Activated naive CD8-positive, alpha-beta T cell treated with anti-CD3 and anti-CD28 coated beads, Interleukin-2, amount 10 ng/mL, durations not matched to agents 7 days and 5 days (primary cell): ENCODE measurements at places on chromosomes 5 and 9. TPM values are rescaled to one million over a fixed set of nuclear protein-coding genes. Genes with fewer than 3 reads are reported as not detected.

DNA sequence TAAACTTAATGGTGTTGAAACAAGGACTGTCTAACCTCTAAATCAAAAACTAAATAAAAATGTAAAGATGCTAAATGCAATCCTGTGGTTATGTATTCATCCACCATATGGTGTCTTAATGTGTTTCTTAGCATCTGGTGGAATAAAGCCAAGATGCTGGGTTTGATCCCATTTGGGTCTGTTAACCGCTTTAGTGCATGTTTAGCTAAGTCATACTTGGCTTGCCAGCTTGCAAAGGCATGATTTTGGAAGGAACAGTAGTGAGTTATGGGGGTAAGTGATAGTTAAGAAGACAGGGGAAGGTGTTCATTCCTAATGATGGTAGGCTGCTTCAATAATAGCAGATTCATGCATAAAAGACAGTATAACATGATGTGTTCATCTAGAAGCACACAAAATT lies 139.0 kb upstream of the SLC27A6 start:
- DNase-seq: no peak
- H3K27me3 ChIP-seq: no peaks in the 10 kb centered on the region
- no peaks in the 10 kb centered on the region for H3K36me3 ChIP-seq
- no peak overlapping the region for H3K27ac ChIP-seq
- H3K4me1 ChIP-seq: peaks cover 1% of the 10 kb centered on the region

DNA sequence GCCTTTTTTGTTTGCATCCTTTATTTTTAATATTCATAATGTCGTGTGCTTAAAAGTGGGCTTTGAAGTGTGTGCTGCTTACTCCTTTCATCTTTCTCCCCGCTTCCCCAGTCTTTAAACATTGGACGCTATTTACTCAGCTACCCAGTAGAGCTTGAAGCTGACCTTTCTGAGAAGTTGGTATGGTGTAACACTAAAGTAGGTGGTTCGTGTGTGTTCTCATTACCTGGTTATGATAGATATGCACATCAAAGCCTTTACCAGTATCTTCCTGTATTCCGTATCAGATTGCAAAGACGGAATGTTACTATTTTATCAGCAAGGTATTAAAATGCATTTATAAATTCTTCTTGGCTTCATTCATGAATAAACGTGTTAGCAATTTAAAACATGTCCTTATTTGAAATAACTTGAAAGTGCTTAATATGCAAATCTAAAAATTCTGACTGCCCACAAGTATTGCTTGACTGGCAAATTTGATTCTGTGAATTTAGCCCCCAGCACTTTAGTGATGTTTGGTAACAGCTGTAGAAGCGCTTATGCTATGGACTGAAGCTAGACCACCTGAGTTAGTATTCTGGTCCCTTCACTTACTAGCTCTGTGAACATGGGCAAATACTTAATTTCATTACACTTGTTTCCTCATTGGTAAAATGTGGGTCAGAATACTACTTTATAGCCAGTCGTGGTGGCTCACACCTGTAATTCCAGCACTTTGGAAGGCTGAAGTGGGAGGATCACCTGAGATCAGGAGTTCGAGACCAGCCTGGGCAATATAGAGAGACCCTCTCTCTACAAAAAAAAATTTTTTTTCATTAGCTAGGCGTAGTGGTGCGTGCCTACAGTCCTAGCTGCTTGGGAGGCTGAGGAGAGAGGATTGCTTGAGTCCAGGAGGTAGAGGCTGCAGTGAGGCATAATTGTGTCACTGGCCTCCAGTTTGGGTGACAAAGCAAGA lies 1.7 kb downstream of the RRAGA start:
- H3K4me1 ChIP-seq: peaks cover 20% of the 10 kb centered on the region
- H3K4me3 ChIP-seq: peak overlapping the region; percentile 82
- no peaks in the 10 kb centered on the region for H3K27me3 ChIP-seq
- H3K27ac ChIP-seq: peak overlapping the region; percentile 99

GRCh38 chr5:85741972-85742371 lies 875.8 kb upstream of the COX7C start:
- H3K27me3 ChIP-seq: no peaks in the 10 kb centered on the region
- H3K4me3 ChIP-seq: no peak overlapping the region
- H3K36me3 ChIP-seq: no peaks in the 10 kb centered on the region

SPATA31A3 gene
- not detected for total RNA-seq

DNA sequence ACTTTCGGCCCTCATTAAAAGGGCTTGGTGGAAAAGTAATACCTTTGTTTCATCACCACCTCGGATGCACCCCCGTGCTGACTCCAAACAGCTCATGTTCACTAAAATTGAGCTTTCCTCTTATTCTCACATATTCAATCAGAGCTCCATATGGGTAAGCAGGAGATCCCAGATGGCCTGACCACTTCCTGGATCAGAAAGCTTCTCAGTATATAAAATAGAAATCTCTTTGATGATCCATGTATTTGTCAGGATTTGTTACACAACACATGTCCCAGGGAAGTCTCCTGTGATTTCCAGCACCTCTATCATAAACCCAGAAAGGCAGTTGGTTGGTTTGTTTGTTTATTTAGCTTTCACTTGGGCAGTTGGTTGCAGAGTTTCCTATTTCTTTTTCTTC lies 402.0 kb downstream of the MLLT3 start:
- no peak overlapping the region for H3K4me3 ChIP-seq
- H3K27me3 ChIP-seq: no peaks in the 10 kb centered on the region
- H3K27ac ChIP-seq: no peak overlapping the region
- peaks cover 43% of the 10 kb centered on the region for H3K4me1 ChIP-seq
- peaks cover 63% of the 10 kb centered on the region for H3K36me3 ChIP-seq

GRCh38 chr5:180323160-180323559 lies 30.0 kb downstream of the GFPT2 start:
- H3K27ac ChIP-seq: no peak overlapping the region
- H3K4me3 ChIP-seq: no peak overlapping the region
- DNase-seq: no peak
- H3K36me3 ChIP-seq: no peaks in the 10 kb centered on the region
- no peaks in the 10 kb centered on the region for H3K27me3 ChIP-seq

LPAR1 gene
- total RNA-seq: 0.14 TPM

DNA sequence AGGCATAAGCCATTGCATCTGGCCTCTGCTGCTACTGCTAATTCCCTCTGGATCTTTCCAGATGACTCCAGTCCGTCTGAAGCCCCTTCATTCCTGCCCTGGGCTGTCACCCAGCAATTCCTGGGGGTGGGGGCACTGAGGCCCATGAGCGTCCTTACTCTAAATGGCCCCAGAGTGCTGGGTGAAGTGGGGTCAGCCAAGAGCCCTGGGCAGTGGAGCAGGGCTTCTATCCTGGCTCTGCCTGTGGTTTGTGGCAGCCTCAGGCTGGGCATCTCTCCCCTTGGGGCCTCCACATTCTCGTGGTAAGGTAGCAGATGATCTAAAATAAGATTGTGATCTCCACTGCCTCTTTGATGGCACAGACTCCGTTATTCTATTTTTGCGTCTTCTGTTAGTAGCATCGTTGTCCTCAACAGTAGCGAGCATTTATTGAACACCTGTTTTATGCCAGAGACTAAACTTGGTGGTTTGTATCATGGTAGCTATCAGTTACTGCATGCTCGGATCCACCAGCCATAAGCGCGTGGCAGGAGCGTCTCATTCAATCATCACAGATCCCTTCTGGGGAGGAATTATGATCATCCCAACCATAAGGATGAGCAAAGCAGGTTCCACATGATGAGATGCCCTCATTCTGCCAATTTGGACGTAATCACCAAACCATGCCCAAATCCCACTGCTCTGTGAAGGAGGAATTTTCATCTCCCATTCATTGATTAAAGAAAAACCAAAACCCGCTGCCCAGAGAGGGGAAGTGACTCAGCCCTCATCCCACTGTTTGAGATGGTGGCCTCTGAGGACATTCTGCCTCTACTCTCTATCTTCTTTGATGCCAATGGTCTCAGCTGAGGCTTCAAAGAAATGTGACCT lies 21.9 kb upstream of the DUSP1 start:
- no peaks in the 10 kb centered on the region for H3K27me3 ChIP-seq
- no peak for DNase-seq
- H3K27ac ChIP-seq: no peak overlapping the region

GRCh38 chr9:33346564-33346963 lies 55.8 kb downstream of the AQP7 start:
- H3K27me3 ChIP-seq: no peaks in the 10 kb centered on the region
- no peak for DNase-seq
- H3K4me1 ChIP-seq: peaks cover 3% of the 10 kb centered on the region
- H3K27ac ChIP-seq: peak overlapping the region; percentile 26
- H3K36me3 ChIP-seq: peaks cover 46% of the 10 kb centered on the region

PSAT1 gene
- 71.9 TPM for total RNA-seq

DNA sequence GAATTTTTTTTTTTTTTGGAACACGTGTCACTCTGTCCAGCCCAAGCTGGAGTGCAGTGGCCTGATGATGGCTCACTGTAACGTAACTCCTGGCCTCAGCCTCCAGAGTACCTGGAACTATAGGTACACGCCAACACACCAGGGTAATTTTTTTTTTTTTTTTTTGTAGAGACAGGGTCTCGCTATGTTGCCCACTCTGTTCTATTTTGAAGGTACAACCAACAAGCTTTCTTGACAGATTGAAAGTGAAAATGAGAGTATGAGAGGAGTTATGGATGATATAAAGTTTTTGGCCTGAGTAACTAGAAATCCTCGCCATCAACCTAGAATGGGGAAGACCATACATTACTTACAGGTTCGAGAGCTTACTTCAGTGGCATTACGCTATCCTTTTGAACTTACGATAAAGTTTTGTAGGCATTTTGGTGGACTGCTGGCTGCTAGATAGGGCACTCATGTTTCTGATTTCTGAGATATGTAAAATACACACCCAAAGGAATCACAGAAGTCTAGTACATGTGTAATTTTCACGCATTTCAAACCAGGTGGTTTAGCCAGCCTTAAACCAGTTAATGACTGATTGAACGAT lies 806 bp upstream of the CDC42SE2 start:
- H3K36me3 ChIP-seq: peaks cover 28% of the 10 kb centered on the region
- H3K4me3 ChIP-seq: peak overlapping the region; percentile 90
- no peaks in the 10 kb centered on the region for H3K27me3 ChIP-seq
- no peak for DNase-seq

CCL27 gene
- 0.43 TPM for total RNA-seq

DNA sequence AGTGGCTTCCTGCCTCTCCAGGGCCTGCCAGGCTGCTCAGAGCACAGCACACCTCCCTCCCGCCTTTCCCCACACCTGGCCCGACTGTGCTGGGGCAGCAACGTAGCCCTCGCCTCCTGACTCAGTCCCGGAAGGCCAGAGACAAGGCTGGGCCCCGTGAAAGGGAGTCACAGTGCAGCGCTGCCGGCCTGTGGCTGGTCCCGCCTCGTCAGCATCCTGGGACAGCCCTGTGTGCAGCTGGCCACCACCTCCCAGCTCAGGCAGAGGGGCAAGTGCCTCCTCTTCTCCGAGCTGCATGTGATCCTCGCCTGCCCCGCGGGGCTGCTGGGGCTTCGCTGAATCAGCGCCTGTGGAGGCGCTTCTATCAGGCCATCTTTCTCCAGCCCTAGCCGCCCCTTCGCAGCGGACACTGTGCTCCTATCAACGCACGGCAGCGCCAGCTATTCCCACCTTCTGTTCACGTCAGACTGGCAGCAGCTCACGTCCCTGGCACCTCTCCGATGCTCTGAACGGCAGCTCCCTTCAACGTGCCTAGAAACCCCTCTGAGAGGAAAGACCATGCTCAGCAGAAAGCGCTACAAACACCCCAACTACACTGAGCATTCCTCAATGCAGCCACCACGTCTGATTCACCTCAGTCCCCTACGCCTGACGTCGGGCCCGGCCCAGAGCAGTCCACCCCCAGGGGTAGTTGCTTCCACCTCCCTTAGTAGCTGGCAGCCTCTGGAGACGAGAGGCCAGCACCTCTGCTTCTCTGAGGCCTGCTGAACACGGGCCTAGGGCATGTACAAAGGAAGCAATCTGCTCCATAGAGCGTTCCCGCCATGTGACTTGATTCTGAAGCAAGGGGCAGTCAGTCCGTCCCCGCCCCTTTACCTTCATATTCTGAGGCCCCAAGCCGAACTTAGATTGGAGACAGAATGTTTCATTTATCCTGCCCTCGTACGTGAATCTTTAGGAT lies 78.8 kb downstream of the GPR21 start:
- no peaks in the 10 kb centered on the region for H3K27me3 ChIP-seq
- H3K27ac ChIP-seq: peak overlapping the region; percentile 78
- H3K4me3 ChIP-seq: peak overlapping the region; percentile 34
- peak; percentile 44 for DNase-seq
- peaks cover 1% of the 10 kb centered on the region for H3K36me3 ChIP-seq

DNA sequence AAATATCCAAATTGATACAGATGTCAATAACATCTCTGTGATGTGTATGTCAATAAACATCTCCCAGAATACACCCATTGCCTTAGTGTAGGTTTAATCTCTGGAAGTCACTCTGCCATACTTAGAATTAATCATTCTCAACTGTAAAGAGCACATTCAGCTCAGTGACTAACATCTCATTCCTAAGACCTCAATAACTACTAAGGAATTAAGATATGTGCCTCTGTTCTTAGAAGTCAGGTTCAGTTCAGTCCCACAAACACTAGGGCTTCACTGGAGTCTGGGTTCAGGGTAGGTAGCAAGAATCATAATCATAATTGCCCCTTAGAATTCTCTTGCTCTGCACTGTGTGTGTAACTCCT lies 31.7 kb downstream of the UGCG start:
- no peak overlapping the region for H3K4me3 ChIP-seq
- H3K4me1 ChIP-seq: peaks cover 22% of the 10 kb centered on the region
- peak overlapping the region; percentile 38 for H3K27ac ChIP-seq
- H3K27me3 ChIP-seq: no peaks in the 10 kb centered on the region

- DNase-seq: no peak
- peaks cover 49% of the 10 kb centered on the region for H3K4me1 ChIP-seq
- H3K36me3 ChIP-seq: peaks cover 19% of the 10 kb centered on the region
- peak overlapping the region; percentile 96 for H3K27ac ChIP-seq
- no peaks in the 10 kb centered on the region for H3K27me3 ChIP-seq
These were observed 641 bp downstream of the ATP6V1G1 start for GRCh38 chr9:114588210-114588609.

MEGF10 gene
- not detected for total RNA-seq

- no peak for DNase-seq
- no peak overlapping the region for H3K27ac ChIP-seq
- no peaks in the 10 kb centered on the region for H3K27me3 ChIP-seq
- H3K36me3 ChIP-seq: no peaks in the 10 kb centered on the region
These were observed 123.5 kb downstream of the TARS1 start for GRCh38 chr5:33563983-33564908.

TMEM215 gene
- not detected for total RNA-seq

GRCh38 chr5:73288803-73289720 lies 116.1 kb downstream of the TMEM174 start:
- no peak for DNase-seq
- no peak overlapping the region for H3K4me3 ChIP-seq
- H3K4me1 ChIP-seq: no peaks in the 10 kb centered on the region
- H3K36me3 ChIP-seq: no peaks in the 10 kb centered on the region
- no peak overlapping the region for H3K27ac ChIP-seq

GRCh38 chr9:96044401-96044800 lies 168.9 kb downstream of the ERCC6L2 start:
- peaks cover 6% of the 10 kb centered on the region for H3K27me3 ChIP-seq
- no peak for DNase-seq

WDR31 gene
- total RNA-seq: 0.99 TPM

GRCh38 chr9:133581011-133581410 lies 28.2 kb downstream of the FAM163B start:
- H3K4me1 ChIP-seq: peaks cover 2% of the 10 kb centered on the region
- H3K27me3 ChIP-seq: peaks cover 51% of the 10 kb centered on the region
- no peaks in the 10 kb centered on the region for H3K36me3 ChIP-seq
